ENCODE measurements at places on chromosomes 1 and 21.

GRCh38 chr1:225511828-225512381, 84.1 kb upstream of the LBR start:
- DNase-seq = no peak

DNA sequence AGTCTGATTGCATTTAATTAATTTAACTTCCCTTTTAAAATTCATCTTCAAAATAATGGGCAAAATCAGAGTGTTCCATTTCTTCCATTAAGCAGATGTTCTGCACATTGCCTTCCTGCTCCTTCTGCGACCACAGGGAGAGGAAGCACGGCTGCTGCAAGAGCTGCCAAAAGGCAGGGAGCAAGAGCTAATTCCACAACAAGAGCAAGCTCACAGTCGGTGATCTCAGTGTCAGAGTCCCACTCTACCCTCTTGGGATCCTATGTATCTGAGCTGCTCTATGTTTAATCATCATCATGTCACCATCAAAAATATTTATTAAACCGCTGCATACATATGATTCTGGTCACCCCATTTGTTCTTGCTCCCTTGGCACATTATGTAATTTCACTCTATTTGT, 255.3 kb upstream of the CAMK1G start:
- no peak for DNase-seq

- DNase-seq = no peak
Observed at GRCh38 chr21:16084776-16085364, 355.1 kb downstream of the USP25 start.

DNA sequence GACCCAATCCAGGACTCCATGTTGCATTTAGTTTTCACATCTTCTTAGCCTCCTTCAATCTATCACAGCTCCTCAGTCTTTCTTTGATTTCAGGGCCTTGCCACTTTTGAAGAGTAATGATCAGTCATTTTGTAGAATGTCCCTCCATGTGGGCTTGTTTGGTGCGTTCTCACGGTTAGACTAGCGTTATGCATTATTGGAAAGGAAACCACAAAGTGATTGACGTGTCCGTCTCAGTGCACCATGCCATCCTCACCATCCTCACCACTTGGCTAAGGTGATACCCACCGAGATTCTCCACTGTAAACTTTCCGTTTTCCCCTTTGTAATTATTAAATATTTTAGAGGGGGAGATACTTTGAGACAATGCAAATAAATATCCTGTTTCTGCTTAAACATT, 59.6 kb upstream of the OLIG2 start:
- DNase-seq = no peak

- DNase-seq = no peak
Observed at GRCh38 chr1:212138457-212138856, 102.9 kb downstream of the DTL start.

DNA sequence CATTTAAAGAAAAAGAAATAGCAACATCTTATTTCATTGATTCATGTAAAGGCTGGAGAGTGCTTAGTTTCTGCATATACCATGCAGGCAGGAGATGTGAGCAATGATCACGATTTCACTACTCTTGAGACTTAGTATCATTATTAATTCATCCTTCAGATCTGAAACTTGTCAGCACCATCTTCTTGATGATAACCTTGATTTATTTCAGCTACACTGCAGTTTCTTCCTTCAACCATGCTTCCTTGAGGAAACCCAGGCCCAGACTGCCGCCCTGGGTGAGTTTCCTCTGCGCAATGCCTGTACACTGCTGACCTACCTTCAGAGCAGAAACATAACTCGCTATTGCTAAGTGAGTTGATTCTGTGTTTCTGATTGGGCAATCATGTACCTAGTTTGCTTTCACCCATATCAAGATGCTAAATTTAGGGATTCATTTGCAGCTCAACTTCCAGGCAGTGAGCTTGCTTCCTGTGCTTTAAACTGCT, 13.5 kb upstream of the BCL10 start:
- no peak for DNase-seq

- no peak for DNase-seq
Observed at GRCh38 chr1:172287208-172287607, 133.3 kb upstream of the C1orf105 start.

DNA sequence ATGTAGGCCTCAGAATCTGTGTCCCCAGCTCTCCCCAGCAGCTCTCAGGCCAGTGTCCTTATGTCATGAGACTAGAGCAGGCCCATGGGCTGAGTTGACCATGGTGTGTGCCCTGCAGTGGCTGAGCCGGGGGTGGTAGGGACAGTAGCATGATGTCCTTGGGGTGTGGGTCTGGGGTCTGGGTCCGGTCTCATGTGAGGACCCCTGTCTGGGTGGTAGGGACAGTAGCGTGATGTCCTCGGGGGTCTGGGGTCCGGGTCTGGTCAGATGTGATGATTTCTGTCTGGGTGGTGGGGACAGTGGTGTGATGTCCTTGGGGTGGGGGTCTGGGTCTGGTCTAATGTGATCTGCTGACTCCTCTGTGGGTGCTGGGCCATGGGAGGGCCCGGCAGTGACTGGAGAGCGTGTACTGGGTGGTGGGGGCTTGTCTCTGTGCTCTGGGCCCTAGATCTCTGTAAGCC, 64.5 kb downstream of the OBSCN start:
- DNase-seq = no peak

- peak; percentile 34 for DNase-seq
Observed at GRCh38 chr1:119870917-119871596, 25.3 kb downstream of the ADAM30 start.

- no peak for DNase-seq
Observed at GRCh38 chr21:29316029-29316742, 17.5 kb downstream of the BACH1 start.

- no peak for DNase-seq
Observed at GRCh38 chr1:17661546-17662157, 93.5 kb upstream of the ACTL8 start.

DNA sequence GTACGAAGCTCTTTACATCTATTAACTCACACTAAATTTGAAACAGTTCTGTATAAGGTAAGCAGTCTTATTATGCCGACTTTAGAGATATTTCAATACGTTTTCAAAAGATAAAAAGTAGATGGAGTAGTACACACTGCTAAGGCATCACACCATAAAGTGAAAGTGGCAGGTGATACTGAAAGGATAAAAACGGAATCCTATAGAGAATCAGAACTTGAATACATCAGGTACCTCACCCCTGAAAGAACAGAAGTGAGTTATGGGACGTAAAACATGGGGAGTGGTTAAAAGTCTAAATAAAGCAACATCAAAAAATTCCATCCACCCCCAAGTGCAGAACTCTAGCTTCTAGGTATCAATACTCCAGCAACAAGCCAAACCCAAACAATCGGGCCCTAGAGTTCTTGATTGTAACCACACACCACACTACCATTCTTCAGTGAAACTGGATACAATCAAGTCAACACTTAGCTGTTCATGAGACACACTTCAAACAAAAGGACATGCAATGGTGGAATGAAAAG, 142.6 kb downstream of the SMYD3 start:
- no peak for DNase-seq

DNA sequence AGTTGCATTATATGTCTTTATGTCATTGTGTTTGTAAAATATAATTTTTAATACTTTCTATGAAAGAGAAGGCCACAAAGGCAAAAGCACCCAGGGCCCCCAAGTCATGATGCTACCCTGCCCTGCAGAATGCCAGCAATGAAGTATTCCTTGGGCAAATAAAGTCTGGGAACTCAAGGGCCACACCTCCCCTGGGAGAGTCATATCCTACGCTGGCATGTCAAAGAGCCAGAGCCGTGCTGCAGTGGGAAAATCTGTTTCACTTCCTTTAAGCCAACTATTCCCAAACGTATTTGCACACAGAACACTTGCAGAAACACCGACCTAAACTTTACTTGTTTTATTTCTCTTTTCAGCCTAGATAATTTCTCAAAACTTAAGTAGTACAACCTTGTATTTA, 98.4 kb upstream of the KAZN start:
- DNase-seq = no peak

DNA sequence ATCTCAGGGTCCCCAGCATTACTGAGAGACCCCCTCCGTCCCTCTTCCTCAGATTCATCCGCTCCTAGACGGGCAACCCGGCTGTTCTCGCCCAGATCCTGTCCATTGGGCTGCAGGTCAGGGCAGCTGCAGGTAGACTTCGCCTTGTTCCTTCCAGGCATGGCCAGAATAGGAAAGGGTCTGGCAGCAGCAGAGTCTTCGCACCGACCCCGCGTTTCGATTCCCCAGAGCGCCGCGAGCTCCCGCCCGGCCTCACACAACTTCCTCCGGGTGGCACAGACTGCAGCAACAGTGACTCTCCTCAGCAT, 265 bp downstream of the NRDC start:
- no peak for DNase-seq

DNA sequence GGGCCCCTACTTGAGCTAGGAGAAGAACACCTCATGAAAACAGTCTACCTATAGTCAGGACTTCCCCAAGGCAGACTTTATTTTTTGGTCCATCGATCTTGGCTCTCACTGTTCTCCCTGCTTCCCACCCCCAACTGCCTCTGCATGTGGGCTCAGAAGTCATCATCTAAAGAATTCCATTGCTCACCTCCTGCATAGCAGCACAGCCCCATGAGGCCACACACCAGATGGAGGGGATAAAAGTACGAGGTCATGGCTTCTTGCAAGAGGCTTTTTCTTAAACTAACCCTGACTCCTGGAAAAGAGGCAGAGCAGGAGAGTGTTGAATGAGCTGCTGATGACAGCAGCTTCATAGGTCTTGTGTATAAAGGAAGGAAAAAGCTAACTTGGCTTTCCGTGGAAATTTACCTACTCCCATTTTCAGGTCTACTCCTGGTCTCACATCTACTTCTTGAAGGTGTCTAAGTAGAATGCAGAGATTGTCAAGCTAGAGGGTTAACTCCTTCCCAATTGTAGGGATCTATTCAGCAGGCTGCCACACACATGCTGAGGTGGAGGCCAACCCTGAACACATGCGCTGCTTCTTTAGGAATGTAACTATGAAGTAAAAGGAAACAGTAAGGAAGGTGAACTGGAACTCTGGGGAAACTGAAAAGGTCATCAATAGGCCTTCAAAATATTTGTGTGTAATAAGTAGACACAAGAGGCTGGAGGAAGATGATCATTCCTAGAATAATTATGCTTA, 18.7 kb downstream of the WNT2B start:
- DNase-seq = peak; percentile 57

DNA sequence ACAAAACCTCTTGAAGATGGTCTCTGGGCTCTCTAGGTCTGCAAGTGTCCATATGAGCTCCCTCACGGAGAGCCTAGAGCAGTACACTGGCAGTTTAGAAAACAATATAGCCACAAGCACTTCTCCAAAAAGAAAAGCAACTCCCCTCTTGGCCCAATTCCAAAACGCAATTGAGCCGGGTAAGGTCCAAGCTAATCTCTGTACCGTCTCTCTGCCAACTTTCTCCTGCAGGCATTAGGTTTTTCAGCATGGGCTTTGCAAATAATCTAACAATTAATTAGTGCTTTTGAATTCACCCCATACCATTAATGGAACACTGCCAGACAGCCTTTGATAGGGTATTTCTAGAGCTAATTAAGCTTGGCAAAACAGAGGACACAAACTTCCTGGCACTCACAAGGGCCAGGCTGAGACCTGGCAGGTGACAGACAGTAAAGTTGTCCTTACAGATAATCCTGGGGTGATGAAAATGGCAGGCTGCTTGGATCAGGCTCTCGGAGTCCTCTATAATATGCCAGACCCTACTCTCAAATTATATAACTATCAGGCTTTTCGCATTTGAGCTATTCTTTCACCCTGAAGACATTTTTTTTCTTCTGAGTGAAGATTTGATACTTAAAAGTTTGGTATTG, 39.8 kb downstream of the TGFBR3 start:
- DNase-seq = no peak

All from fibroblast of skin of left biceps (primary cell).